Posterior cingulate gyrus (tissue), 11 donors: ENCODE measurements at places on chromosomes 3 and 15.

DNA sequence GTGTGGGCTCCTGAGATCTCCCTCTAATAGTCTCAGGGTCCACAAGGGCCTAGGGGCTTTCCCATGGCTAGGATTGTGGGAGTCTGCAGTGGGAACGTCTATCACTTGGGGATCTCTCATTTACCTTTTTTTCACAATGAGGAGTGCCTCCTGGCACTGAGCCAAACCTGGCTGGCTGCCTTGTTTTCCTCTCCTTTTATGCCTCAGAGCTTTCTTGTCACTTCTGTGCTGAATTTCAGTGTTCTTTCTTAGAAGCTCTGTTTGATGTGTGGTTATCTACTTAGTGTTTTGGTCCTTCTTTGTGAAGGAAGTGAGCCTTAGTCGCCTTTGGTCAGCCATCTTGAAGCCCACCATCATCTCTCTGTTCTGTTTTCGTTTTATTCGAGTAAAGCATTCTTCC is 33.9 kb downstream of the DOCK3 start:
- DNase-seq, result peak; percentile 27

DNA sequence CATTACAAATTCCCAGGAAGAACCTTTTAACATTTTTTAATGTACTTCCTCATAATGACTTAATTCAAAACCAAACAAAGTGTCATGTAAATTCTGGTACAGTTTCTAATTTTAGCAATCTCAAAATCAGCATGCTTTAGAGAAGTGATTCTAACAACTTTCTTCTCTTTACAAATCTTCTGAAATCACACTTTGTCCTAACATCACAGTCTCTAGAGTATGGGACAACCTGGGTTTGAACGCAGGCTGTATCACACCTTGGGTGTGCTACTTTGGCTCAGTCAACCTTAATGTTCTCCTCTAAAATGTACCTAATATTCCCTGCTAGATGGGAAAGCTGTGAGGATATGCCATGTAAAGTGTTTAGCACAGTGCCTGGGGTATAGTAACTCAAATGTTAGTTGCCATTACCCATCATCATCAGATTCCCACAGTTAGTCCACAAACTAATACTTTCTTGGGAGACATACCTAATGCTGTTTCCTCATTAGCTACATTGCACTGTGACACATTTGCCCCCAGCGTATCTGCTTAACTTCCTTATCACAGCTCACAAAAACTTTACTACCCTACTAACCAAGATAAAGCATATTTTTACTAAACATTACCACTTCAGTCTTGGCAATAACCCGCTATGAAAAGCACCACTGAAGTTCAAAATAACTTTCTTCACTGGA is 3.1 kb downstream of the TSPAN3 start:
- DNase-seq, result no peak

- DNase-seq, result no peak
These were observed 19.8 kb downstream of the ADAMTS9 start for GRCh38 chr3:64667887-64668581.

GRCh38 chr3:187262360-187262759 is 29.2 kb downstream of the MASP1 start:
- no peak for DNase-seq

DNA sequence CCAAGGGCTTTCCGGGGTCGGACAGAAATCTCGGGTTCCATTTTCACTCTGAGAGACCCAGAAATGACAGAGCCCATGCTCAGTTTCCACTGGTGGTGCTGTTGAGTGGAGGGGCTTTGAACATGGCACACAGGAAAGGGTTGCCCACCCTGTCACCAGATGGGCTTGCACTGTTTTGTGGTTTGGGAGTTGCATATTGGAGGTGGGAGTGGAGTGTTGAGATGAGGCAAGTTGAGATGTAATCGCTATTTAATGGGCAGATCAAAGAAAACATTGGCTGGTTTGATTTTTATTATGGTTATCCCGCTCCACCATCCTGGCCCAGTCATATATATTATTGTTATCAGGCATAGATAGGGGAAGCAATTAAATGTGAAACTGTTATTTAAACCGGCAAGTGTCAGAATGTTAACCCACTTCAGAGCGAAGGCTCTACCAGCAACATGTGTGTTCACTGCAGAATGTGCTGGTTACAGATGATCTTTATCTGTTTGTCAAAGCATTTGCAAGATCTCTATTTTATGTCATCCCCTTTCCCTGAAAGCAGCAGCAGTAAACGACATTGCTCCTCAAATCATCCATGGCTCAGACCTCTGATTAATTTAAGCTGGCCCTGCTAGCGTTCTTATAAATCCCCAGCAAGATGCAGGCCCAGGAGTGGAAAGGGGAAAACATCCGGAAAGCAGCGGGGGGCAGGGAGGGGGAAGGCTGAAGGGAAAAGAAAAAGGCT is 58.3 kb upstream of the TSEN2 start:
- DNase-seq, result no peak

DNA sequence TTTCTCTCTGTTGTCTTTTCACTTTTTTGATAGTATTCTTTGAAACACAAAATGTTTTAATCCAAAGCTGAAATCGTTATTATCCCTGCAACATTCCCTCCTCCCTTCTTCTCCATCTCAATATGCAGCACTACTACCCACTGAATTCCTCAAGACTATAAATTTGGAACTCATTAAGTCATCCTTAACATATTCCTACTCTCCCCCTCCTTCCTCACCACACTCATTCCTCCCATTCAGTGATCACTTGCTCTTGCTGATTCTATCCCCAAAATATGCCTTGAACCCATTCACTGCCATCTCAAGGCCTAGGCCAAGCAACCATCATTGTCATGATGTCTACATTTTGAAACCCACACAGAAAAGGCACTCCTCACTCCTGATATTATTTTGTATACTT is 2.4 kb upstream of the PIK3R4 start:
- no peak for DNase-seq

- DNase-seq, result no peak
These were observed 988.1 kb downstream of the FHIT start for GRCh38 chr3:60263191-60263590.

DNA sequence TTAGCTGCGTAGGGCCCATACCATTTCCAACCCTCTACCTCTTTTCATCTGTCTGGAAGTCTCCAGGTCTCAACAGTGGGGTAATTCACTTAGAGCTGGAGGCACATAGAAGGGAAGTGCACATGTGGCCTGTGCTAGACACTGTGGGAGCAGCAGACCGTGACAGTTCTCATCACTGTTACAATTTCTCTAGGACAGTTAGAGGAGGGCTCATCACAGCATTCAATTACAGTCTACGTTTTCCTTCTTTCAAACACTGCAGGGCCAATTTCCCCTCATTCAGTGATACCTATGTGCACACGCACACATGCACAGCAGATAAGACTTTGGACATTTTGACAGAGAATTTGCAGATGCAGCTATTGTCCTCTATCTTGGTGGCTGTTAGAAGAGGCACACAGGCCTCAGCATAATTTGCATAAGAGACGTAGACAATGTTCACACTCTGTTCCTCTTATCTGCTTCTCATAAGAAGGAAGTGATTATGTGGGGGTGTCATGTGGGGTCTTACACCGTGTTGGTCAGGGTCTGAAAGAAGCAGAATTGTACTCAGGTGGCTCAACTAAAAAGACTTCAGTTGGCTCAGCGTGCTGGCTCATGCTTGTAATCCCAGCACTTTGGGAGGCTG is 12.6 kb upstream of the HRG start:
- DNase-seq, result no peak

DNA sequence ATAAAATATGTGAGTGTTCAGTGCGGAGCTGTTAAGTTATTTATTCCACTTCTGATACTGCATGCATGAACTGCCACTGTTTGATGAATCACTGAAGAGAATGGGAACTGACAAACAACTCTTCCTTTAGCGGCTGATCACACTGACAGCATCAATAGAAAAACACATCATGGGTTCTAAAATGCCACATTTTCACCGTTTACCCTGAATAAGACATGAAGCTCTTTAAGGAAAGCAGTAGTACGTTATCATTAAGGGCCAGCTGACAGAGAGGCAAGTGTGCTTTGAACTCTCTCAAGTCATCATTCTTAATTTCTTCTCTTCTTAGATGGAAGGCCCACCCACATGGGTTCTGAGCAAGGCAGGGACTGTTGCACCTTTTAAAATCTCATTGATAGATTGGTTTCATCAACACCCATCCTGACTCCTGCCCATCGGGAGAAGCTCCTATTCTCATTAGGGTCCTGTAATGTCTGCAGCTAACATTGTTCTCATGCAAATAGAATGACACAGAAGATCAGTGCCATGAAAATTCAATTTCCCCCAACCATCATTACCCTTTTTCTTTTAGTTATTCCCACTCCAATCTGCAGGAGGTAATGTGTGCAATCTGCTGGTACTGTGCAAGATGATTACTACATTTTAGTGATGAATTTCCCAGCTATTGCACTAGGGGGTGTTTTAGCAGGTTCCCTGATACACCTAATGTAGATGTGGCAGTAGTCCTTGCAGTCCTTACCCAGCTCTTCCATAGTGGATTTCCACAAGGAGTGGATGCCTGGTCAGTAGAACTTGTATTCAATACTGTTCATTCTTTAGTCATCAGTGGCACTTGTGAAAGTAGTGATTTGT is 119.1 kb downstream of the ROBO2 start:
- no peak for DNase-seq
